ENCODE measurements at places on chromosomes 2 and 18. TPM values are rescaled to one million over a fixed set of nuclear protein-coding genes. Genes with fewer than 3 reads are reported as not detected.

DNA sequence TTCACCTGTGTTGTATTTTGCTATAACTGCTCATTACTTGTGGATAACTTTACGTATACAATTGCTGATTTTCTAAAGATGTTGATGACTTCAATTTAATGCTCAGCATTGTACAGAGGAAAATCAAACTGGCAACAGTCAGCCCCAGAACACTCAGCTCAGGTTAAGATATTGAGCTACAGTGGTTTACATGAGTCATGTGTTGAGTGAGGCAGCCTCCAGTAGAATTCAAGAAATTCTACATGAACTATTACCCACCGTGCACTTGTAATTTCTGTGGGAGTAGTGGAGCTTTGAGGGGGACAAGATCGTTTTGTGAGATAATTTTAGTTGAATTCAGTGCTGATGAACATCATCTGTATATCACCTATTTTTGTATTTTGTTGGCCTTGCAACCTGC lies 292.3 kb downstream of the ALPK2 start:
- ATAC-seq, result no peak
- no peaks in the 10 kb centered on the region for H3K27me3 ChIP-seq
- H3K36me3 ChIP-seq, result no peaks in the 10 kb centered on the region
- no peak overlapping the region for H3K4me3 ChIP-seq
- H3K4me1 ChIP-seq, result no peaks in the 10 kb centered on the region
- H3K27ac ChIP-seq, result no peak overlapping the region

- H3K27ac ChIP-seq, result no peak overlapping the region
- ATAC-seq, result no peak
- no peaks in the 10 kb centered on the region for H3K36me3 ChIP-seq
Observed at GRCh38 chr2:170146784-170147183, 31.2 kb upstream of the MYO3B start.

DNA sequence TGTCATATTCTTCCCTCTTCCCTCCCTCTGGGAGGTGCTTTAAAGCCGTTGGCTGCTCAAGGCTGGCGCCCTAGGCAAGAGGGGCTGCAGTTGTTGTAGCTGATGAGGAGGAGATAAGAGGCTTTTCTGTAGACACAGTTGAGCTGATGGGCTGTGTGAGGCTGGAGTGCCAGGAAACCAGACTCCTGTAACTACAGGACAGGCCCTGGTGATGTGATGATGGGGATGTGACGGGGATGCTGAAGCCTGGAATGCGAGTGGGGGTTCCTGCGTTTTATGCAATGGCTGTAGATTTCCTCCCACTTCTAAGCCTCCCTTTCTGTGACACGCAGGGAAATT lies 5.7 kb upstream of the EFR3B start:
- H3K27ac ChIP-seq, result no peak overlapping the region
- H3K27me3 ChIP-seq, result peaks cover 4% of the 10 kb centered on the region
- no peaks in the 10 kb centered on the region for H3K4me1 ChIP-seq
- no peak for ATAC-seq
- no peak overlapping the region for H3K4me3 ChIP-seq

DNA sequence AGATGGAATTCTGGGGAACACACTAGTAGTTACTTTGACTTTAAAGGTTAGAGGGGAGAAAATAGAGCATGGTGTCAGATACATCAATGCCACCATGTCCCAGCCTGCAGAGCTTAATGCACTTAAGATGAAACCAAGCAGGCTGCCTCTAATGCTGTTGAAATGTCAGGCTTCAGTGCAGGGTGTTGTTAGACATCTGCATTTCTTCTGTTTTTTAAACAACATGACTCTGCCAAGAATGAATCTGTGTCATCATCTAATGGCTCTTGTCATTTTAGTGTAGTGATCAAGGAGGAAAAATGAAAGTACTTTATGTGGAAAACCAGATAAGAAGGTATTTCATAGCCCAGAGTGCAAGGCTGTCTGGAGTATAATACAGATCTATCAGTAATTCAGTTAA lies 29.9 kb downstream of the LYPD1 start:
- no peaks in the 10 kb centered on the region for H3K4me1 ChIP-seq
- no peaks in the 10 kb centered on the region for H3K36me3 ChIP-seq
- ATAC-seq, result no peak
- peaks cover 3% of the 10 kb centered on the region for H3K27me3 ChIP-seq
- H3K4me3 ChIP-seq, result no peak overlapping the region
- H3K27ac ChIP-seq, result no peak overlapping the region

GRCh38 chr2:226467221-226467620 lies 332.4 kb downstream of the IRS1 start:
- H3K36me3 ChIP-seq, result no peaks in the 10 kb centered on the region
- no peaks in the 10 kb centered on the region for H3K4me1 ChIP-seq
- no peaks in the 10 kb centered on the region for H3K27me3 ChIP-seq
- no peak overlapping the region for H3K27ac ChIP-seq

- no peaks in the 10 kb centered on the region for H3K27me3 ChIP-seq
- no peak overlapping the region for H3K4me3 ChIP-seq
- no peaks in the 10 kb centered on the region for H3K36me3 ChIP-seq
- no peaks in the 10 kb centered on the region for H3K4me1 ChIP-seq
Observed at GRCh38 chr2:155651851-155652250, 680.7 kb downstream of the NR4A2 start.

GRCh38 chr2:141724426-141724825 lies 406.4 kb downstream of the LRP1B start:
- H3K4me3 ChIP-seq, result no peak overlapping the region
- H3K27ac ChIP-seq, result no peak overlapping the region
- H3K27me3 ChIP-seq, result no peaks in the 10 kb centered on the region
- no peaks in the 10 kb centered on the region for H3K4me1 ChIP-seq

- no peak overlapping the region for H3K27ac ChIP-seq
- H3K36me3 ChIP-seq, result peaks cover 52% of the 10 kb centered on the region
- ATAC-seq, result no peak
- no peaks in the 10 kb centered on the region for H3K27me3 ChIP-seq
- no peaks in the 10 kb centered on the region for H3K4me1 ChIP-seq
- no peak overlapping the region for H3K4me3 ChIP-seq
Observed at GRCh38 chr2:73601780-73602179, 40.4 kb downstream of the NAT8 start.

DNA sequence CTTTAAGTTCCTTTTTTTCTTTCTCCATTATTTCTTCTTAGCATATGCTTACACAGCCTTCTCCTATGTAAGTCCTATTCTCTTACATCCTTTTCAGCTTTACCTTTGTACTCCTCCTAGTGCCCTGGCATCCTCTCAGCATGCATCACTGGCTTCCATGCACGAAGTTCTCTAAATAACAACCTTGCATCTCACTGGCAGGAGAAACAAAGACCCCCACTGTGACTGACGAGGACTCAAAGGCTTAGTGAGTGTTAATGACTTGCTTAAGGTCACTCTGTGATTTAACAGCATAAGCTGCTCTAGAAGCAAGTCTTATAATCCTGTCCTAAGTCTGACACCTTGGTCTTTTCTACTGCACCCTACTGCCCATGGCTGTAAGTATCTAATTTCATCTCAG lies 1236.0 kb upstream of the CELF4 start:
- no peak for ATAC-seq
- H3K27me3 ChIP-seq, result peaks cover 3% of the 10 kb centered on the region
- no peak overlapping the region for H3K4me3 ChIP-seq
- no peaks in the 10 kb centered on the region for H3K36me3 ChIP-seq
- H3K4me1 ChIP-seq, result no peaks in the 10 kb centered on the region
- no peak overlapping the region for H3K27ac ChIP-seq

- no peaks in the 10 kb centered on the region for H3K4me1 ChIP-seq
- H3K36me3 ChIP-seq, result no peaks in the 10 kb centered on the region
- peaks cover 9% of the 10 kb centered on the region for H3K27me3 ChIP-seq
- H3K27ac ChIP-seq, result no peak overlapping the region
- no peak overlapping the region for H3K4me3 ChIP-seq
Observed at GRCh38 chr2:85177031-85177824, 44.0 kb downstream of the TCF7L1 start.

GRCh38 chr2:168622559-168622958 lies 166.5 kb downstream of the CERS6 start:
- no peaks in the 10 kb centered on the region for H3K27me3 ChIP-seq
- no peak overlapping the region for H3K27ac ChIP-seq
- no peaks in the 10 kb centered on the region for H3K4me1 ChIP-seq
- H3K4me3 ChIP-seq, result no peak overlapping the region
- ATAC-seq, result no peak

DNA sequence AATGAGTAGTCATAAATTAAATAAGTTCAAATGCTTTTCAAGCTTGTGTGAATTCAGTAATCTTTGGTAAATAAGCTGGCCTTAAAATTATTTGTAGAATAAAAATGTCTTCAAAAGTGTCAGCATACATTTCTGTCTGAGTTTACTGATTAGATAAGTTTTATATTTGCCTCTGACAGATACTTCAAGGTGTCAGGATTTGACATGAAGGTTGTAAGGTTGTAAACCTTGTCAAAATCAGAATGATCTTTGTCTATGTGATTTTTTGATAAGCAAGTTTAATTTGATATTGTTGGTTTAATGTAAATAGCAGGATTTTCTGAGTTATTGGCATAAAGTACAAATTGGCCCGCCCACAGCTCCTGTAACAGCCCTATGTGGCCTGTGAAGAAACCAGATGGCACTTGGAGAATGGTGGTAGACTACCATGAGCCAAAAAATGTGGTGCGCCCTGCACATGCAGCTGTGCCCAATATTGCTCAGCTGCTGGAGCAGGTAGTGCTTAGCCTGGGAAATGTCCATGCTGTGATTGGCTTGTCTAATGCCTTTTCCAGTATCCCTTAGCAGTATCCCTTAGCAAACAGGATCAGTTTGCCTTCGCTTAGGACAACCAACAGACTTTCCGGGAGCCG lies 188.0 kb upstream of the SPHKAP start:
- no peaks in the 10 kb centered on the region for H3K36me3 ChIP-seq
- no peaks in the 10 kb centered on the region for H3K4me1 ChIP-seq
- no peak overlapping the region for H3K4me3 ChIP-seq
- H3K27ac ChIP-seq, result no peak overlapping the region

- peak overlapping the region; percentile 27 for H3K4me3 ChIP-seq
- peaks cover 48% of the 10 kb centered on the region for H3K4me1 ChIP-seq
- H3K27me3 ChIP-seq, result no peaks in the 10 kb centered on the region
- H3K27ac ChIP-seq, result peak overlapping the region; percentile 39
Observed at GRCh38 chr2:42238644-42239288, 69.6 kb downstream of the EML4 start.

- H3K4me1 ChIP-seq, result no peaks in the 10 kb centered on the region
- H3K27ac ChIP-seq, result no peak overlapping the region
- H3K27me3 ChIP-seq, result peaks cover 7% of the 10 kb centered on the region
- ATAC-seq, result peak; percentile 12
- H3K4me3 ChIP-seq, result no peak overlapping the region
- no peaks in the 10 kb centered on the region for H3K36me3 ChIP-seq
Observed at GRCh38 chr2:227222292-227222691, 57.9 kb downstream of the COL4A3 start.

- H3K36me3 ChIP-seq, result peaks cover 56% of the 10 kb centered on the region
- peak overlapping the region; percentile 16 for H3K4me3 ChIP-seq
- H3K27ac ChIP-seq, result peak overlapping the region; percentile 39
- ATAC-seq, result no peak
- H3K27me3 ChIP-seq, result no peaks in the 10 kb centered on the region
- peaks cover 46% of the 10 kb centered on the region for H3K4me1 ChIP-seq
Observed at GRCh38 chr2:203759690-203760365, 53.4 kb downstream of the CD28 start.

Gene TWIST2
- not detected for total RNA-seq

Gene MEP1B
- 0.11 TPM for total RNA-seq

Gene REEP1
- 0.11 TPM for total RNA-seq

Gene TCF4
- 0.79 TPM for total RNA-seq

Gene PHOSPHO2
- 2.9 TPM for total RNA-seq

Gene NDUFB3
- 99.3 TPM for total RNA-seq

Gene LCLAT1
- total RNA-seq, result 18.0 TPM

Gene LRRTM4
- total RNA-seq, result not detected

Gene HOXD1
- total RNA-seq, result not detected
